Metanephros (tissue), 2 donors: ENCODE measurements at places on chromosomes 11 and 22. TPM values are rescaled to one million over a fixed set of nuclear protein-coding genes. Genes with fewer than 3 reads are reported as not detected.

The OR4A16 gene
- total RNA-seq: not detected

The OR10A2 gene
- not detected for total RNA-seq

The MMP3 gene
- total RNA-seq: not detected

The BTG4 gene
- total RNA-seq: not detected

The MAPK12 gene
- total RNA-seq: 19.1 TPM
